NCI-H1930 (cell line): ENCODE measurements at places on chromosomes 7 and 10.

DNA sequence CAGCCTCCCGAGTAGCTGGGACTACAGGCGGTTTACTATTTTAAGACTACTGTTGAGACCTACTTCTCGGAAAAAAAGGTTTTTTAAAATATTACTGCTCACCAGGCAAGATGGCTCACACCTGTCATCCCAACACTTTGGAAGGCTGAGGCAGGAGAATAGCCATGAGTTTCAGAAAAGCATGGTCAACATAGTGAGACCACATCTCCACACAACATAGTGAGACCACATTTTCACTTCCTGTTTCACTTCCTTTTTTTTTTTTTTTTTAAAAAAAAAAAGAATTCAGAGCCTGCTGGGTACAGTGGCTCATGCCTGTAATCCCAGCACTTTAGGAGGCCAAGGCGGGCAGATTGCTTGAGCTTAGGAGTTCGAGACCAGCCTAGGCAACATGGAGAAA lies 46.5 kb downstream of the SVOPL start:
- no peak for DNase-seq

- no peak for DNase-seq
Measured at GRCh38 chr7:85031475-85031874, 155.4 kb downstream of the SEMA3D start.

DNA sequence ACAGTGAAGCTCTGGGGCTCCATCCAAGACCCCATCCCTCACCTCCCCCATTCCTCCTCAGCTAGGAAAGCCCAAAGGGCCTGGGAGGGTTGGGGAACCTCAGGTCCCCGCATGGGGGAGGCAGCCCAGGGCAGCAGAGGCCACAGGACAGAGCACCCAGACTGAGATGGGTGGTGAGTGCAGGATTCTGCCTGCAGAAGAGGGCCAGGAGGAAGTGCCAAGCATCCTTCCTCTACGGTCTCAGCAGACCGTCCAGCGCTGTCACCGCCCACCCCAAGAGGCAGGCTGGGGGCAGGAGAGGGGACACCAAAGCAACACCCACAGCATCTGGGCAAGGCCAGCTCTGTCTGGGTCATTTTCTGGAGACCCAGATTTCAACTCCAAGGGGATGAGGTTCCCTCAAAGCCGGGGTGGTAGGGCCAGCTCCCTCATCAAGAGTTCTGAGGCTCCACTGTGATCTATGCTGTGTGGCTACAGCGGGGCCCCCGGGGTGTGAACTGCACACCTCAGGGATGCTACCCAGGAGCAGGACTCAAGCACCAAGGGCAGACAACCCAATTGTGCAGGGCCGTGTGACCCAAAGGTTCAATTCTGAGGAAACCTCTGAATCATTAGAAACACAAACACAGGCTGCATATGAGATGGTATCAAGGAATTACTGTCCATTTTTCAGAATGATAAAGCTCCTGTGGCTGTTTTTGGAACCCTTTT lies 46.8 kb downstream of the CAMK2B start:
- DNase-seq, result no peak

DNA sequence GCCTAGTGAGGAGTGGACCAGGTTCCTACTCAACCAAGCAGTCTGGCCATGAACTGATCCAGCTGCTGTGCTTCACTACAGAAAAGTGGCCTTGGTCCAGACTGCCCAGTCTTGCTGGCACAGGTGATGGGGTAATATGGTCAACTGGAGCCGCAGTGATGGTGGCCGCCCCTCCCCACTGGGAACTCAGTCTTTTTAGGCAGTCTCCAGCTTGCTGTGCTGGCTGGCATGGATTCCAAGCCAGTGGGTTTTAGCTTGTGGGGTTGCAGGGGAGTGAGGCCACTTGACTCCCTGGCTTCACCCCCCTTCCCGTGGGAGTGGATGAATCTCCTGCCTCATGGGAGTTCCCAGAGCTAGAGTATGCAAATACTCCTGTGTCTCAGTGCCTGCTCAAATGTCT lies 52.7 kb upstream of the CDK6 start:
- no peak for DNase-seq

DNA sequence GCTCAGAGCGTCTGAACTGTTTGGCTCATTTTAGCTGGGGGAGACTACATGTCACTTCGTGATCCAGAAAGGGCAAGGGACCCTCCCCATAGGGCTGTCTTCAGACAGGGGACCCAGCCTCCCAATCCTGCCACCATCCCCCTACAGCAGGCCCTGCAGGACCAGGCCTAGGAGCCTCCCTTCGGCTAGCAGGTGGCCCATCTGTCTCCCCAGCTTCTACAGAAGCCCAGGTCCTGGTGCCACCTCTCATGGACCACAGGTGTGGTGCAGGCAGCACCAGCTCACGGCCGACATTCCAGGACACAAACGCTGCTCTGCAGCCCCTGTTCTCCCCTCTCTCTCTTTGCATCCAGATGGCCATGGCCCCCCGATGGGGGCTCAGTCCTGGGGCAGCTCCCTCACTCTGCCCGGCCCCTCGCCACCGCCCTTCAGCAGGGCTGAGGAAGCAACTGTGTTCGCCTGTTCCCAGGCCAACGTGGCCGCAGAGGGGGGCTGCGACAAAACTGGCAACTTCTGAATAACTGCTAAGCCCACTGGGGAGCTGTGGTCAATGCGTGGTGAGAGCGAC lies 10.3 kb downstream of the TECPR1 start:
- no peak for DNase-seq

DNA sequence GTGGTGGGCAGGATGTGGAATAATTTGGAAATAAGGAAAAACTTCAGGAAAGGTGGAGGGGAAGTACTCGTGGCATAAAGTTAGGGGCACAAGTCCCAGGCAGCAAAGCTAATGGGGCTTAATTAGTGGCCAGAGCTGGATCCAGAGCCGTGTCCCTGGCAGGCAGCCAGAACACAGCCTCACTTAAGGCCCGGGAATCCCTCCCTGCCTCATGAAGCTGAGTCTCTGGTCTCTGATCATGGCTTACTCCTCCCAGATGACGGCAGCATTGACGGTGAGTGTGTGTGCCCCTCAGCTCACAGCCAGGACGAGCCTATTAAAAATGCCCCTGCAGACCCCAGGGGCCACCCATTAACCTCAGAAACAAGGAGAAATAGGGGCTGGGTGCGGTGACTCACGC lies 48.2 kb upstream of the NPTX2 start:
- DNase-seq, result no peak

DNA sequence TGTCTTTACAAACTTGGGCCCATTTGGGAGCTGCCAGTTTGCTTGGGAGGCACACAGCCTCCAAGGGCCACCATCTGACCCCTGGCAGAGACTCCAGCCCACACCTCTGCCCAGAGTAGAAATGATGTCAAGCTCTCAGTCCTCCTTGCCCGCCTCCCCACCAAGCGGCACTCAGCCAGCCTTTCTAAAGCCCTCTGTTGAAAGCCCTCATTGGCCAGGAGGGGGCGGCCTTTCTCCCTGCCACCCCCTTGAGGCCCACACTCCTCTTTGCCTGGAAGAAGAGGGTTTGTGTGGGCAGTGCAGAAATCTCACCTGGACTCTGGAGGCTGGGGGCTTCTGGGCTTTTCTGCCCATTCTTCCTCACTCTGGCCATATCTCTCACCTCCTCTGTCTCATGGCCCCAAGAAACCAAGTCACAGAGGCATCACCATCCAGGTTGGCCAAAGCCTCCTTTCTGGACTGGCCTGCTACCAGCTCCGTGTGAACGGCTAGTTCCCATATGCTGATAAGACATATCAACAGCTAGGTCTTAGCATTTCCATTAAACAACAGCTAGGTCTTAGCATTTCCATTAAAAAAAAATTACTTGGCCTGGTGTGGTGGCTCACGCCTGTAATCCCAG lies 36.1 kb downstream of the UBTD1 start:
- DNase-seq, result no peak

GRCh38 chr7:146346096-146346495 lies 229.5 kb downstream of the CNTNAP2 start:
- DNase-seq, result no peak

GRCh38 chr7:52584041-52584440 lies 451.4 kb upstream of the POM121L12 start:
- no peak for DNase-seq

DNA sequence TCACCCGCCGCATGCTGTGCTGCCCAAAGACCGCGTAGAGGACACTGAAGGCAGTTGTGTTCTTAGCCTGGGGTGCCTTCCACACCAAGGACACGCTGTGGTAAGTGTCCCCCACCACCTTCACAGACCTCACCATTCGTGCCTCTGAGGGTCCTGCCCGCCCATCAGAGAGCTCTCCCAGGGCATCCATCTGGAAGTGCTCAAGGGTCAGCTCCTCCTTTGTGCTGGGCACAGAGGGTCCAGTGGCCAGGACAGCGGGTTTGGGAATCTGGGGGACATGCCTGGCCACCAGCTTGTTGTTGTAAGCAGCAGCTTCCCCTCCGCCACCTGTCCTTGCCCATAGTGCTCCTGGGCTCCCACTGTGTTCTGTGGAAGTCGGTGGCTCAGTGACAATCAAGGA lies 7.0 kb upstream of the LRIT2 start:
- DNase-seq, result no peak

- DNase-seq, result no peak
Measured at GRCh38 chr10:128541926-128542475, 415.8 kb upstream of the MKI67 start.

DNA sequence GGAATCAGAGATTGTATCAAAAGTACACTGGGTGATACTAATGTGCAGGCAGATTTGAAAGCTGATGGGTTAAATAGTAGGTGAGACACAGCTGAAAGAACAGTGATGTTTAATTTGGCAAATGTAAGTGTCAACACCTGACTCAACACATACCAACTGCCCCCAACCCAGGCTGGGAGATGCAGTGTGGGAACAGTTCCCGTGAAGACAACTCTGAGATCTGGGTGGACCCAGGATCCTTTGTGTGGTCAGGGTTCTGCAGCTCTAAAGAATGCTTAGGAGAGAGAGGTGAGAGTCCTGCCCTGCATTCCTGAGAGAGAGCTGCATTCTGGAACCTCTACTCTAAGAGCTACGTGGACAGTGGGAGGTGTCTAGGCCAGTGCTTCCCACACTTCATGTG lies 479.7 kb downstream of the RPS24 start:
- no peak for DNase-seq
